Left forelimb (tissue), 1 donor: ENCODE measurements at places on chromosomes 5 and 9.

DNA sequence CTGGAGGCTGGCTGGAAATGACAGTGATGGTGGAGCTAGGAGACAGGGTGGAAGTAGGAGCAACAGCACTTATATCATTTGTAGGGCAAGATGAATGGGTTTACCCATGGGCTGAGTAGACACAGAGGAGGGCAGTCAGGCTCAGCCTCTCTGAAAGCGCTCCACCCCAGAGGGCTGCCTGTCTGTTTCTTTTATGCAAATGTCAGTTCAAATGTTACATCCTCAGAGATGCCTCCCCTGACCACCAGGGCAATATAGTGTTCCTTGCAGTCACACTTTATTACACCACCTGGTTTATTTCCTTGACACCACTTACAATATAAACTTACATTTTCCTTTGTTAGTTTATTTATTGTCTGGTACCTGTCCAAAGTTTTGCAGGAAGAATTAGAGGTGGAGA, 159.5 kb upstream of the IL12B start:
- DNase-seq: no peak

- no peak for DNase-seq
Observed at GRCh38 chr9:97501177-97501971, at the start of gene TMOD1. Gene TMOD1, plus strand, starts transcription at chr9:97501666. Its CDS starts 22,523 bp downstream, at chr9:97524189.

GRCh38 chr5:87129046-87129445, 138.6 kb upstream of the RASA1 start:
- DNase-seq: no peak

- DNase-seq: no peak
Observed at GRCh38 chr5:6768590-6769230, 55.5 kb downstream of the TENT4A start.

- DNase-seq: no peak
Observed at GRCh38 chr5:1884678-1885403, 2.1 kb upstream of the IRX4 start.

DNA sequence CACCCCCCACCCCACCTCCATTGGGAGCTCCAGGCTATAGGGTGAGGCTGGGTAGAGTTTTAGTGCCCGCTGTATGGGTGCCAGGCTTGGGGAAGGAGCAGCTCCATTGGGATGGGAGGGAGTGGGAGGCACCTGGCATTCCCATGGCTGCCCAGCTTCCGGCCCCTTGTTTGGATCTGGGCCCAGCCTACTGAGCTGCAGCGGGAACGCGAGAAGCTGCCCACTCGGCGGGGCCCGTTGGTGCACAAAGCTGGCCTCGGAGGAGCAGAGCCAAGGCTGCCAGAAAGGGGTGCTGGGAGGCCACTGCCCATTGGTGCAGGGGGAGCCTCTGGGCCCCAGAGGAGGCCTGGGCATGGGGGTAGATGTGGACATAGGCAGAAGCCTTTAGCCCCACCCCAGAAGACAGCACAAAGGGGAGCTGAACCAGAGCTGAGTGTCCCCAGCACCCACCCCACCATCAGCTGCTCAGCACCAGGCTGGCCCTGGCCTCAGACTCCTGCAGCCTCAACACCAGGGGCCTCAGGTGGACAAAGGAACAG, 4.4 kb downstream of the LCN9 start:
- DNase-seq: peak; percentile 62

GRCh38 chr9:97703437-97704344, 6.6 kb upstream of the XPA start:
- DNase-seq: no peak

DNA sequence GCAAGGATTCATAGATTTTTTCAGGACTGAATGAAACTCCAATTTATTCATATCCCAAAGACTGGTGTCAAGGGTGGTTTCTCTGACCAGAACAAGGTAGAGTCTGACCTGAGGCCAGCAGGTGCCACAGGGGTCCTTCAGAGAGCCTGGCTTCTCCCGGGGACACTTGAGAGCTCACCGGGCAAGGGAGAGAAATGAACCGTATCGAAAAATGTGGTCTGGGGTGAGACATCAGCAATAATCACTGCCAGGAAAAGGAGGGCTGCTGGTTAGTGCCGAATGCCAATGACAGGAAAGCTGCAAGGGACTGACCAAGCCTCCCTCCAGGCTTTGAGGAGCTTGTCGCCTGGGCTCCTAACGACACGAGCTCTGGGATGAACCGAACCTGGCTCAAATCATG, 142.7 kb downstream of the TTLL11 start:
- DNase-seq: no peak

- DNase-seq: peak; percentile 64
Observed at GRCh38 chr9:34047864-34048726, 592 bp downstream of the UBAP2 start.

GRCh38 chr5:131974016-131974415, 28.6 kb upstream of the MEIKIN start:
- no peak for DNase-seq

GRCh38 chr5:51201708-51202107, 181.5 kb upstream of the ISL1 start:
- DNase-seq: no peak

DNA sequence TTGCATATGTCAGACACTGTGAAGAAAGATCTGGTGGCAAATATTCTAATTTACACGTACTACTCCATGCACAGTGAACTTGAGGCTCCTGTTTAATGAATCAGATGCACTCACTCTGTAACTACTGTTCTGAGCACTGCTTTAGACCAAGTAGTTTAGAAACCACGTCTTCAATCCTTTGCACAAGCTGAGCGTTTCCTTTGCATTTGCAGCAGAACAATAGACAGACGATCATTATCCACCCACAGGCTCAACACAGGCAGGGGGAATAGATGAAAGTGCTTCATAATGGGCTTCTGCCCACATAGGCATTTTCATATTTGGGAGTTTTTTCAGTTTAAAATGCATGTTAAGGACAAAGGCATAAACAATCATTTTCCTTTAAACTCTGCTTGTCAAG, 423.3 kb upstream of the ADAMTS16 start:
- no peak for DNase-seq

DNA sequence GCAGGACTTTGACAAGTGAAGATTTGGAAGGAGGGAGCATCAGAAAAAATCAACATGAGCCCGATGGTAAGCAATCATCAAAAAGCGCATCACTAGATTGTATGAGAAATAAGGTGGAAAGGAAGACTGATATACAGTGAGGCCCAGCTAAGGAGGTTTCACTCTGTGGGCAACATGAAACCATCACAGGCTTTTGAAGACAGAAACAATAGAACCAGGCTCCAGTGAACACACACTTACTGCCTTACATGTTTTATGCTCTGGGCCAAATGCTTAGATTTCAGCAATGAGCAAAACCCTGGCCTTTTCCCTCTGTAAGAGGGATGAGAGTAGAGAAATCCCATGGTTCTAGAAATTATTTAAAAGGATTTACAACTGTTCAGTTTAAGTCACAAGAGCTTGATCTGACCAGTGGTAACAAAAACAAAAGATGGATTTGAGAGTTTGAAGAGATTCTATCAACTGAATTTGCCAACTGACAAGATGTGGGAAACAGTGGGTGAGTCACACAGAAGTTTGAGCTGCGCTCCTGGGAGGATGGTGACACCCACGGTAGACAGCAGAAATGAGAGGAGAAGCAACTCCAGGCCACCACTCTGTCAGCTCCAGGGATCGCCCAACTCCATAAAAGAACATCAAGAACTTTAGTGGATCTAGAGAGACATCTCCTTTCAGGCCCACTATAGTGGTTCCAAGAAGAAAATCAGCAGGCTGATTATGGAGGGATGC, 261.8 kb downstream of the MCTP1 start:
- DNase-seq: no peak

GRCh38 chr9:93968451-93969327, 13.5 kb upstream of the BARX1 start:
- DNase-seq: no peak

DNA sequence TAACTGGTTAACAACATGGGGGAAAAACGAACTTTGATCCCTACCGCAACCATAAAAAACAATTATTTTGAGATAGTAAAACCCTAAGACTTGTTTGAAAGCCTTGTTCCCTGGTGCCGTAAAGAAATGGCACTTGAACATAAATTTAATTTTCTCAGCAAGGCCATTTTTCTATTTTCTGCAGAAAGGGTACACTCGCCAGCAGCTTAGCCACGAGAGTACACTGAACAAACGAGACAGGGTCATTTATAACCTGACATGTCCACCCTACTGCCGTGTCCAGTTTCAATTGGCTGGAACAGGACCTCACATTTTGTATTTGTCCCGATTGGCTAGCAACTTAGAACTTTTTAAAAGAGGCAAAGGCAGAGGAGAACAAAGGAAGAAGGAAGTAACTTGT, 26.8 kb downstream of the FBXW11 start:
- no peak for DNase-seq

DNA sequence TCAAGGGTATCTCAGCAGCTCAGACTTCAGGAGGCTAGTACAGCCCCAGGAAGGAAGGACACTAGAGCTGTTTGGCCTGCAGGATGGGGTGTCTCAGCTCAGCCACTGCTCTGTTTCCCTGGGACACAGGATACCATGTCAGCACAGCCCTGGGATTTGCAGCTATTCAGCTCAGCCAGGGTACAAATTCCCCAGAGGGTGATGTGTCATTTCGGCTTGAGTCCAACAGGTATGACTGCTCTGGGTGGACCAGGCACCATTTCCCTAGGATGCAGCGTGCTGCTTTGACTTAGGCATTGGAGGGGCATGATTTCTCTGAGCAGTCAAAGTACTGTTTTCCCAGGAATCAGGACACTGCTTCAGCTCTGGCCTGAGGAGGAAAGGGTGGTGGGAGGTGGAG, 130.1 kb downstream of the ARSB start:
- DNase-seq: no peak

DNA sequence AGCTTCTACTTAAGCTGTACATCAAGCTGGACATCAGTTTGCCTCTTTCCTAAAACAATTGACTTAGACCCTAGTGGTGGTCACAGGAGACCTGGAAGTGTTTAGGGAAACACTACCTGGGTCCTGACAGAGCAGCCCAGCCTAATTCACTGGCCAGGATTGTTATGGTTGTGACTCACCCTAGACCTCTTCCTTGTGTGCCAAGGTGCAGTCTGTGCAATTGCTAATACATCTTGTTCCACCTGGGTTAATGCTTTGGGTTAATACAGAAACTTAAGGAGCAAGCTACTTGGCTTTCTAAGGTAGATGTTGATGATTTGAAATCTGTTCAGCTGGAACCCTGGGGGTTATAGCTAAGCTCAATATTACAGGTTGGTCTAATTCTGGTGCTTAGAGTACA, 48.7 kb upstream of the SLC46A2 start:
- DNase-seq: no peak

GRCh38 chr5:156526081-156526925, 199.3 kb downstream of the SGCD start:
- no peak for DNase-seq

DNA sequence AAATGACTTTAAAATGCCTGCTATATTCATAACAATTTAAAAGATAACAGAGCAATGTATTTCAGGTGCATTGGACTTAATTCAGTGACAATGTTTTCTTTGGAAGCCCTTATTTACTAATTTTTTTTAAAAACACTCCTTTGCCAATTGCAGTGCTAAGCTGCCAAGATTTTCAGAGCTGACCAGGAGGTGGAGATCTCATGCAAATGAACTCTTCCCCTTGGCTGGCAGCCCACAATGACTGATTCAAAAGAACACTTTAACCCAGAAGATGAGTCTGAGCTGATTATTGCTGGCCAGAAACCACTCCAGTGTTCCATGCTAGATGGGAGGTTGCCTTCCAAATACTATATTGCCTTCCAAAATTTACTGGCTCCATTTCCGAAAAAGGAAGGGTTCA, 128.3 kb upstream of the CCNH start:
- no peak for DNase-seq

DNA sequence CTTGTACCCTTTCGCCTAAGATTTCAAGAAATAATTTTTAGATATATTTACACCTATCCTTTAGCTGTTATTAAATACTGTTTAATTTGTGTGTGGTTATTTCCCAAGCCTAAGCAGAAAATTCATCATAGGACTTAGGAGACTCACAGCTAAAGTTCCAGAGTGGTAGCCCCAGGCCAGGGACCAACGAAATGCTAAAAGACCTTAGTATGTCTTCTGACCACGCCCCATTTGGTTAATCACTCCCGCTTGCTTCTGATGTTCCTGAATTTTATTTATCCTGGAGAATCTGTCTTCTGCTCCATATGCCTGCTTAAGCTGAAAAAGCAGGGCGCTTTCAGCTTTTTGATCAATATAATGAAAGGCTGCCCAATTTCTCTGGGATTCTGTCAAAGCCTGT, 18.7 kb upstream of the SEMA6A start:
- no peak for DNase-seq

GRCh38 chr9:20217596-20217995, 404.7 kb downstream of the MLLT3 start:
- DNase-seq: no peak

- DNase-seq: peak; percentile 41
Observed at GRCh38 chr5:1515311-1515920, 8.3 kb downstream of the LPCAT1 start.

DNA sequence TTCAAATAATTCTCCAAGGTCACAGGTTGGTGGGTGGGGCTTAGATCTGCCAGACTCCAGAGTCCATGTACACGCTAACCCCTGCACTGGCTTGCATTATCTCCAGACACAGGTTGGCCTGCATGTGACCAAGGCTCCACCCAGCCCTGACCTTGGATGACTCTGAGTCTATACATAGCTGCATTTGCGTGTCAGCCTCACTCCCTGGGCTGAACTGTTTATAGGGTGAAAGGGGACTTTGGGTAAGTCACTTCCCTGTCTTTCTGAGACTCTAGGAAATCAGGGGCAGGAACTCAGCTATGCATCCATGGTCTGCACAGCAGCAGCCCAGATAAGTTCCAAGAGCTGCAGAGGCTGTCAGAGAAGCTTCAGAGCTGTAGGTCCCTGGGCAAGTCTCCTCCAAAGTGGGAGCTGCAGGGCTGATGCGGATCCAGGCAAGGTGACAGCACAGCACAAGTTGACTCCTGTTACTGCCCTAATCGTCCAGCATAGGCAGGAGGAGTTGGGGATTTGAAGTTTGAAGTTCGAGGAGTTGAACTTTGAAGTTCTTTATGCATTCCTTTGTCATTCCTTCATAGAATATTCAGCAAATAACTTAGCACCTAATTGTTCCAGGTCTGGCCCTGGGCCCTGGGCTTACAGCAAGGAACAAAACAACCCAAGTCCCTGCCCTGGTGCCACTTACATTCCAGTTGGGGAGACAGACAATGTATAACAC, 53.4 kb downstream of the SLC22A5 start:
- no peak for DNase-seq

- peak; percentile 70 for DNase-seq
Observed at GRCh38 chr5:90264689-90265544, 144.6 kb downstream of the CETN3 start.

DNA sequence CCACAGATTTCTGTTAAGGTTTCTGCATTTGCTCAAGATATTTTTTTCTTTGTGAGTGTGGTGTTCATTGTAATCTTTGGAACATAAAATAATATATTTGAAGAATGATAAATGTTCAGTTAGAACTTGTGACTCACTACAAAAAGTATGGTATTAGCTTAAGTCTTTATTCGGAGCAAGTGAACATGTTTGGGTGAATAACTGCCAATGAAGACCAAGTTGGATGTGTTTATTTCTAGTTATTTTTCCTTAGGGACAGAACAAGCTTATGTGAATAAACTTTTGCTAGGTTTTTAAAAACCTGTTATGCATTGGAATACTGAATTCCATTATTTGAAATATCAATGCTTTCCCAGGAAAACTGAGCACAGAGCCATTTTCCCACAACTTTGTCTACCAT, 418.6 kb downstream of the SLCO4C1 start:
- DNase-seq: no peak

GRCh38 chr5:115086473-115086872, 83.2 kb downstream of the TRIM36 start:
- DNase-seq: no peak
